ENCODE measurements at places on chromosomes 6 and 20.

DNA sequence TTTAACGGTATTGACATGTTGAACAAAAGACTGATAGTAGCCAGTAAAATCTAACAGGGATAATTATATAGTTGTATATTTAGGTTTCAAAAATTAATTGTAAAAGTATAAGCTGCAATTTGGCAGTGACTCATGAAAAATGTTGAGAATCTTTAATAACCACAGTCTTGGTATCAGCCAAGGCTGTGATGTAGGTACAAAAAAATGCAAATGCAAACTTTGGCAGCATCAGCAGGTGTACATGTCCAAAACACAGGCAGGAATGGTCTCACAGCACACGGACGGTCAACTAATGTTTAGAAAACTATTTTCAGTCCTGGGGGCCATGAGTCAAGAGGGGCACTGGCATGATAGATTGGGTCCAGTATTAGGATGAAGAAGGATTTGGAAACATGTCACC, 58.5 kb upstream of the BEND3 start:
- no peaks in the 10 kb centered on the region for H3K4me1 ChIP-seq
- H3K4me3 ChIP-seq, result no peak overlapping the region
- no peak overlapping the region for H3K27ac ChIP-seq
- no peak for DNase-seq
- H3K36me3 ChIP-seq, result peaks cover 14% of the 10 kb centered on the region

DNA sequence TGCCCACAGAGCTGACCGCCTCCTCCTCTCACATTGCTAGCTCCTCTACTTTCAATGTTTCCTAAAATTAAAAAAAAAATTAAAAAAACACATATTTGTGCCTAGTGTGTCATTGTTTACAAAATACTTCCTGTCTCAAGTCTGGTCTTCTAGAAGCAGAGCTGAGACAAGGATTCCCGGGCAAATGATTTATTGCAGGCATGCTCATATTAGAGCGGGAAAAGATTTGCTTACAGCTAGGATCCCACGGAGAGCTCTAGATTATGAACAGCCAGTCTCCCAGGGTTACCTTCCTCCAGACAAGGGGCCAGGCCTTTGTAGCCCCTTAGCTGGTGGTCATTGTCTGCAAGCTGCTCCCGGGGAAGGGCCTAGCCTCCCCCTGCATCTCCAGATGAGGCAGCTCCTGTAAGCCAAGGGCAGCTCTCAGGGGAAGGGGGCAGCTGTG, 9.4 kb downstream of the PACSIN1 start:
- no peak overlapping the region for H3K4me3 ChIP-seq
- DNase-seq, result no peak
- H3K4me1 ChIP-seq, result no peaks in the 10 kb centered on the region
- H3K36me3 ChIP-seq, result no peaks in the 10 kb centered on the region
- no peaks in the 10 kb centered on the region for H3K27me3 ChIP-seq

DNA sequence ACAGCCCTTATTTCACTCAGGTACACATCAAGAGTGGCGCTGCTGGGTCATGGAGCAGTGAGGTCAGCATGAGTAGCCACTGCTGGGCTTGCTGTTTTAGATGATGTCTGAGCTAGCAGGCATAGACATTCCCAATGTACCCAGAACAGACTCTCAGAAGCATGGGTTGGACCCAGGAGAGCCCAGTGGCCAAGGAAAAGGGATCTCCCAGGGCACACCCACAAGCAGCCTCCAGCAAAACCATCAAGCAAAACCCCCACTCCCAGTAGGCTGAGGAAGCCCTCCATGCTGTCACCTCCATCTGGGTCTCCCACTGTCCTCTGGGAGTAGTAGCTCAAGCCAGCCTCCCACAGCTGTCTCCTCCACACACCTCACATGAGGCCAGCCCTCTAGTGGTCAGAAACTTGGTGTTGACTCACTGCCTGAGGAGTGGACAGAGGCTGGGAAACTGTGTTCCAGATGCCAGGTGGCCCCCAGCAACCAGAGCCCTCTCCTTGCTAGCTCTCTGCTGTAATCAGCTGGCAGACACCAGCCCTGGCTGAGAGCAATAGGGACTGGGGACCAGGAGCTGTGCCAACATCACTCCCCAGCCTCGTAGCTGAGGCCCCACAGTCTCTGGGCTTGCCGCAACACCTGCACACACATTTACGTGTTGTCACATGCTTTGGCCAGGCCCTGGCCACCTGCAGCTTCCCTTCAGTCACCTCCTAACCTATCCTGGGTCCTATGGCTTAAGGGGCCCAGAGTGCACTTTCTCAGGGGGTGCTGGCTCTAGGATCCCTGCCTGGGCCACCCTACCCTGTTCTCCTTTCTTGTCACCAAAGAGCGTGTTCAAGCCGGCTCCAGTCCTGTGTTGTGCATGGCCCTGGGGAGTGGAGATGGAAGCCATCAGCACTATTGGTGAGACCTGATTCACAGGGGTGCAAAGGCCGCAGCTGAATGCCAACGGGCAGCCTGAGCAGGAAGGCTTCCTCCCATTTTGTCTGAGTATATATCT, 1.9 kb upstream of the AP5S1 start:
- H3K27ac ChIP-seq, result peak overlapping the region; percentile 94
- H3K4me3 ChIP-seq, result no peak overlapping the region
- peaks cover 62% of the 10 kb centered on the region for H3K4me1 ChIP-seq
- peaks cover 22% of the 10 kb centered on the region for H3K36me3 ChIP-seq
- DNase-seq, result no peak

DNA sequence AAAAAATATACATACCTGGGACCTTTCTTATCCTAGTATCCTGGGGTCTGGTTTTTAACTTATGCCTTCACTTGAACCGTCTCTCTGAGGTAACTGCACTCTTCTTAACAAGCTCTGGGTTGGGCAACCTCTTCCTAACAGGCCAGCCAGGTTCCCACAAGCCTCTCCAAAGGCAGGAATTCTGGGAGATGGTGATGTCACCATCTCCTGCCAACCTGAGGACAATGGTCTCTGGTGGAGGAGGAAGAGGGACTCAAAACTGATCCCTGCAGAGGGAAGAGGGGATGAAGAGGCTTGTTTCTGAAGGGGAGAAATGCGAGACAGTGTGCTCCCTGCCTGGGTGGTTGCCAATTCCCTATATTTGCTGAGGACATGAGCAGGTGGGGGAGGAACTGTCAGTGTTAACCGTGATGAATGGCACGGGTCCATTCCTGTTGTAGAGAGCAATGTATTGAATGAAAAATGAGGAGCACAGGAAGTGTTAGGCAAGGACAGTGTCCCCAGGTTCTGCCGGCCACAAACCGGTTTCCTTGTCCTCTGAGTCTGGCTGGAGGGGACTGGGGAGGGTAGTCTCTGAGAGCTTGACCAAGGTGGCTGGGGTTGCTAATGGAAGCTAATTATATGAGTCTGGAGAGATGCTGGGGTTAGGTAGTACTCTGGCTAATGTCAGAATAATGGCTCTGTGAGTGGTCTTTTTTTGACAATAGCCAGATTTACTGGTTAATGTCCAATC, 95.5 kb downstream of the KCNB1 start:
- H3K4me1 ChIP-seq, result no peaks in the 10 kb centered on the region
- H3K27ac ChIP-seq, result no peak overlapping the region
- DNase-seq, result no peak
- peaks cover 54% of the 10 kb centered on the region for H3K27me3 ChIP-seq

DNA sequence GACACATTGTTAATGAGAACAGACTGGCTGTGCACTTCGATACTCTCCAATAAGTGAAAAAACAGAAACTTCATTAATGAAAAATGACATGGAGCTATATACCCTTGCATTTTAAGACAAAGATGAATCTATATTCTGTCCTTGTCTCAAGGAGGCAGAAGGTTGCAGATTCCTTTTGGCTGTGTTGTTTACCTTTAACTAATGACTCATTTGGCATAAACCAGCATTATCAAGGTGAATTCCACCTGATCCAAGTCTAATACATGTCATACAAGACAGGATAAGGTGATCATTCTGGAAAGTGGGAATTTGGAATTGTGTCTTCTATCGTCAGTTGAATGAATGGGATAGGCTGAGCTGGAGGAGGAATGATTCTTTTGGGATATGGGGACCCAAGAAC, 192.9 kb downstream of the PLCB4 start:
- H3K4me3 ChIP-seq, result no peak overlapping the region
- no peak overlapping the region for H3K27ac ChIP-seq
- H3K4me1 ChIP-seq, result no peaks in the 10 kb centered on the region
- H3K27me3 ChIP-seq, result no peaks in the 10 kb centered on the region
- no peak for DNase-seq

GRCh38 chr6:112286010-112286409, 31.6 kb upstream of the LAMA4 start:
- H3K4me3 ChIP-seq, result no peak overlapping the region
- peak overlapping the region; percentile 79 for H3K27ac ChIP-seq
- peak; percentile 39 for DNase-seq

- peak; percentile 84 for DNase-seq
- H3K27ac ChIP-seq, result peak overlapping the region; percentile 98
- peaks cover 37% of the 10 kb centered on the region for H3K36me3 ChIP-seq
- H3K4me3 ChIP-seq, result peak overlapping the region; percentile 81
- H3K27me3 ChIP-seq, result no peaks in the 10 kb centered on the region
- H3K4me1 ChIP-seq, result peaks cover 38% of the 10 kb centered on the region
These were observed 1.2 kb upstream of the RBM38 start for GRCh38 chr20:57389695-57390603.

DNA sequence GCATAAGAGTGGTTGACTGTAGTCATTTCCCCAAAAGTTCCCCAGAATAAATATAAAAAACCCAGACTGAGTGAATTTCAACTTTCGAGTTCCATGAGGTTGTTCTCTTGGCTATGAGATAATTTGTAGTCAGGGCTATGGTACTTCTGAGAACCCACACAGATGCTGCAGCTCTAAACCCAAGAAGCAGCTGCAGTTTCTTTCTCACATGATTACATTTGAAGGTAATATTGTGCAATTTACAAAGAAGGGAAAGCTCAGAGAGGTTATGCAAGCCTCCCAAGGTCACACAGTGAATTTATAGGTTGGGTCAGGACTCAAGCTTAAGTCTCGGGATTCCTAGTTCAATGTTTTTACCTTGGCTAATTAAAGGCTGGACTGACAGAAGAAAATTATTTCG, 29.7 kb upstream of the CD93 start:
- peaks cover 6% of the 10 kb centered on the region for H3K27me3 ChIP-seq
- no peaks in the 10 kb centered on the region for H3K36me3 ChIP-seq
- H3K27ac ChIP-seq, result no peak overlapping the region
- no peak overlapping the region for H3K4me3 ChIP-seq

DNA sequence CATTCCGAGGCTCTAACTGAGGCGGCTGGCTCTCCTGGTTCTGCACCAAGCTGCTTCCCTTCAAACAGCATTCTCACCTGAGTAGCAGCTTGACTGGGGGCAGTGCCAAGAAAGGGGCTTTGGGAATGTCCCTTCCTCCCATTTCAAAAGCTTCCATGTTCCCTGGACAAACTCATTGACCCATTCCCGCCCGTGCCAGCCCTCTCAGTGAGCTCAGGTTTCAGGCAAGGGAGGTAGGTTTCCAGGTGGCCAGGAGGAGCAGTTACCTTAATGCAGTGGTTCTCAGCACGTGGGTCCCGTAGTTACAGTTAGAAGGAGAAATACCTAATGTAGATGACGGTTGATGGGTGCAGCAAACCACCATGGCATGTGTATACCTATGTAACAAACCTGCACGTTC, 135.2 kb downstream of the ELOVL4 start:
- H3K4me1 ChIP-seq, result no peaks in the 10 kb centered on the region
- no peak overlapping the region for H3K27ac ChIP-seq
- DNase-seq, result no peak

DNA sequence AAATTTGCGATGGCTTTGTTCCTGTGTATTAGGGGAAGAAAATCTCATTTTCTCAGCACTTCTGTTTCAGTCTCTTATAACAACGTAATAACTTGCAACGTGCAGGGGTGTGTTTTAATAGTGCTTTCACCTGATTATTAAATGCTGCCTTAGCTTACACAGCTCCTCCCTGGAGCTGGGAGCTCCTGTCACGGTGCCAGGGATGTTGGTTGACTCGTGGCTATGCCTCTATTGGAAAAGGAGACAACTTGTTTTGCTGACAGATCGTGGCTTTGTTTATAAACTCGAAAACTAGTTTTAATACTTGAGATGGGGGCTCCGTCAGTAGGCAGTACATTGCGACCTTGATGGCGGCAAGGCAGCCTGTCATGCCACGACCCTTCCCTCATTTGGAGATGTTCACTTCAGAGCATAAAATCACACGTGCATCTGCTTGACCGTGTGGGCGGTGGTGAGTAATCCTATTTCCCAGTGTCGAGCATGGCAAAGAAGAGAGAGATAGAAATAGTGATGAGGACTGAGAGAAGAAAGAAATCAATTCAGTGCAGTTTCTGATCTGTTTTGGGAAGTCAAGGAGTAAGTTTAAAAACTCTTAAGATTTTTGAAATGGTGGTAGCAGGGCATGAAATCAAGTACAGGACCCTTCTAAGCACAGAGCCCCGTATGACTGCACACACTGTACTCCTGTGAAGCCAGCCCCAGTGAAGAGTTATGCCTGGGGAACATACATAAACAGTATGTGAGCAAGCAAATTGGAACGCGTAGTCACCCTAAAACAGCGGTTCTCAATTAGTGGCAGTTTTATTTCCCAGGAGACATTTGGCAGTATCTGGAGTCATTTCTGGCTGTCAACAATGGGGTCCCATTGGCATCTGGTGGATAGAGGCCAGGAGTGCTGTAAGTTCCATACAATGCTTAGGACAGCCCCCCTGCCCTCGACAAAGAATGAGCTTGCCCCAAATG, 147.2 kb downstream of the DOK5 start:
- peaks cover 22% of the 10 kb centered on the region for H3K27me3 ChIP-seq
- no peak overlapping the region for H3K4me3 ChIP-seq
- no peaks in the 10 kb centered on the region for H3K4me1 ChIP-seq
- no peak for DNase-seq

GRCh38 chr6:3088968-3089367, 20.7 kb downstream of the RIPK1 start:
- H3K4me1 ChIP-seq, result peaks cover 8% of the 10 kb centered on the region
- H3K4me3 ChIP-seq, result no peak overlapping the region
- DNase-seq, result no peak
- peak overlapping the region; percentile 79 for H3K27ac ChIP-seq

DNA sequence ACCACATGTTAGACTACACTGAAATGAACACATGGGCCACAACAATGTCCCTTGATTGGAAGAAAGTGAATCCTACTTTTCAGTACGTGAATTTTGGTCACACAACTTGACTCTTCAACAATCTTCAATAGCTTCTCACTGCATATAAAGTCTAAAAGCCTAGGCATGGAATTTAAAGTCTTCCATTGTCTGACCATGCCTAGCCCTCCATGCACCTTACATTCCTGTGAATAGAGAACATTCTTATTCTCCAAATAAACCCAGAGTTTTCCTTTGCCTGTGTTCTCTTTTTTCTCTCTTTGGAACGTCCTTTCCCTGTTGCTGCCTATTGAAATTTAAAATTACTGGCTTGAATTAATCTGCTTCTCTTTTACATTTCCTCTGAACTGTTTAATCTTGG, 207.5 kb downstream of the ASCC3 start:
- no peak overlapping the region for H3K4me3 ChIP-seq
- H3K27me3 ChIP-seq, result no peaks in the 10 kb centered on the region
- peaks cover 30% of the 10 kb centered on the region for H3K36me3 ChIP-seq
- no peak overlapping the region for H3K27ac ChIP-seq
- peaks cover 2% of the 10 kb centered on the region for H3K4me1 ChIP-seq
